ENCODE measurements at places on chromosomes 4 and X.

GRCh38 chr4:146407669-146408084, 114.1 kb downstream of the SLC10A7 start:
- DNase-seq, result no peak

- DNase-seq, result no peak
These were observed 1442.8 kb upstream of the IGFBP7 start for GRCh38 chr4:58553031-58553430.

DNA sequence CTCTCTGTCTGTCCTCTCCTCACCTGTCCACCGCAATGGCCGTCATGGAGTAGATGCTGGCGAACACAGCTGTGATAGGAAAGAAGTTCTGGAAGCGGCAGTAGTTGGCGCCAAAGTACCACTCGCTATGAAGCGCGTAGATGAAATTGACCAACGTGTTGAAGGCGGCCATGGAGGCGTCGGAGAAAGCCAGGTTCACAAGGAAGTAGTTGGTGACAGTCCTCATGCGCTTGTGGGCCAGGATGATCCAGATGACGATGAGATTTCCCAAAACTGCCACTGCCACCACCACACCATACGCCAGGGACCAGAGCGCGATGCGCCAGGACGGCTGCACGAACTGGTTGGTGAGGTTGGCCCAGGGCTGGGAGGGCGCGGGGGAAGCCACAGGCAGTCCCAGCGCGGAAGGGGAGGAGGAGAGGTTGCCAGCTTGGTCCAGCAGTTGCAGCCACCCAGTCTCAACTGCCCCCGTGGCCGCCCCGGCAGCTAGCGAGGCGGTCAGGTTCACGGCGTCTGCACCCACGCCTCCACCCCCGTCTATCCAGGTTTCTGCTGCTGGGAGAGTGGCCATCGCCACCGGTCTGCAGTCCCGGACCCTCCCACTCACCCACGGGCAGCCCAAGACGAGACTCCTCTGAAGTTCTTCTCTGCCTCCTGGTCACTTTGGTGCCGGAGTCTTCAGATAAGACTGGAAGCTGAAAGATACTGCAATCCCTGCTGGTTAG, 518 bp downstream of the TACR3 start:
- no peak for DNase-seq

GRCh38 chr4:168600796-168601583, 104.1 kb downstream of the PALLD start:
- DNase-seq, result peak; percentile 44

DNA sequence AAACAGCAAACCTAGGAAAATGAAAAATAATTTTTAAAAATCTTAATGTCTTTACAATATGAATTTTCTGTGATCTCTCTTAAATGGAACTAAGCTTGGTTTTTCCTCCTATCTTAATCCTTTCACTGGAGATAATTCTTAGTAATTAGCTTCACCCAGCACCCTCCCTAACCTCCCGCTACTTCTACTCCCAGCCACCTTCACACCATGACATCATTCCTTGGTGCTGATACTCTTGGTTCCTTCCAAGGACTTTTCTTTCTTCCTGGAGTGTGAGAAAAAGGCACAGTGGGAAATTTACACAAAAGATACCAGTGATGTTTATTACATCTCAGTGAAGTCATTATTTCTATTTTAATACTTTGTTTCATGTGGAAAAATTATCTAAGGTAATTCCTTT, 163.6 kb upstream of the PLAC1 start:
- DNase-seq, result no peak

Measured in amniotic epithelial cell (primary cell).